Naive thymus-derived CD8-positive, alpha-beta T cell (primary cell): ENCODE measurements at places on chromosomes 16 and 17.

GRCh38 chr17:59767176-59767575 is 59.7 kb downstream of the VMP1 start:
- DNase-seq: no peak

DNA sequence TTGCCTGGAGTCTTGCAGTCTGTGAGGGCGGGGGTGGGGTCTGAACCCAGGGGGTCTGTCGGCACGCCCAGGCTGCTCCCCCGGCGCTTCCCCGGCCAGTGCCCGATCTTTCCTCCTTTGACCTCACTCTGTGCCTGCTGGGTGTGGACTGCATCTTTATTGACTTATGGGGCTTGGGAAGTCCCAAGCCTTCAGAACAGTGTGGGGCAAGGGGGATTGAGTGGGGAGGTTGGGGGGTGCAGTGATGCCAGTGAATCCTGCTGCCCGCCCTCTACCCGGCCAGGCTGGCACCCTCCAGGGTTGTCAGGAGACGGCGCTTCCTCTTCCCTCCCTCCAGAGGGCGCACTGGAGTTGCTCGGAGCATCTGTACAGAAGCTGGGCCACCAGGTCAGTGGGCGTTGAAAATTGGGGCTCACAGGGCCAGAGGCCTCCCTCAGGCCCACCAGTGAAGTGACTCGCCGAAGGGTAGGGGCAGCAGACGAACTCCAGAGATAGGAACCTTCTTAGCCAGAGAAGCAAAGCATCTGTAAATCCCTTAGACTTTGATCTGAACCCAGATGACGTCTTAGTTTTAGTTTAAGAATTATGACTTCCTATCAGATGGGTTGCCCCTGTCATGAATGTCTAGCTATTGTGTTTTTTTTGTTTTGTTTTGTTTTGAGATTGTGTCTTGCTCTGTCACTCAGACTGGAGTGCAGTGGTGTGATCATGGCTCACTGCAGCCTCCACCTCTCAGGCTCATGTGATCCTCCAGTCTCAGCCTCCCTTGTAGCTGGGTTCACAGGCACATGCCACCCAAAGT is 184.8 kb upstream of the CIBAR2 start:
- peak; percentile 54 for DNase-seq

- no peak for DNase-seq
Observed at GRCh38 chr17:30232015-30232823, 3.3 kb downstream of the SLC6A4 start.

DNA sequence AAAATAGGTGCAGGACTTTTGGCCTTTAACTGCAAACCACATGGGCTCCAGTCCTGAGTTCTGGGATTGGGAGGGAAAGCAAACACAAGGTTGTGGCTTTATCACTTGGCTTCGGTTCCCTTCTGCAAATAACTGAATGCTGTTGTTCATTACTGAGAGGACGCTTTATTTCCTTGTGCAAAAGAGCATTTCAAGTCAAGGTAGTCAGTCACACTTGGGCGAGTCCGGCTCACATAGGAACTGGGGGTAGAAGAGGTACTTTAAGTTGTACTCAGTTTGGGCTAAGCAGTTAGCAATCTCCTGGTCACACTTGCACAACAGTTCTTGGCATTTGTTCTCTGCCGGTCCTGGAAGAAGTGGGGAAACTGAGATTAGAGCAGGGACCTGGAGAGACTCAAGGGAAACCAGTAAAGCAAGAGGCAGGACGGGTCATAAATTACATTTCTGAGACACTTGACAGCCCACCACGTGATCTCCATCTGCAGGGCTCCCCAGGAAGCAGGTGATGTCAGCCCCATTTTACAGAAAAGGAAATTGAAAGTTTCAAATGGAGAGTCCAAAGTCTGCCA is 21.6 kb downstream of the PLA2G10 start:
- DNase-seq: no peak

DNA sequence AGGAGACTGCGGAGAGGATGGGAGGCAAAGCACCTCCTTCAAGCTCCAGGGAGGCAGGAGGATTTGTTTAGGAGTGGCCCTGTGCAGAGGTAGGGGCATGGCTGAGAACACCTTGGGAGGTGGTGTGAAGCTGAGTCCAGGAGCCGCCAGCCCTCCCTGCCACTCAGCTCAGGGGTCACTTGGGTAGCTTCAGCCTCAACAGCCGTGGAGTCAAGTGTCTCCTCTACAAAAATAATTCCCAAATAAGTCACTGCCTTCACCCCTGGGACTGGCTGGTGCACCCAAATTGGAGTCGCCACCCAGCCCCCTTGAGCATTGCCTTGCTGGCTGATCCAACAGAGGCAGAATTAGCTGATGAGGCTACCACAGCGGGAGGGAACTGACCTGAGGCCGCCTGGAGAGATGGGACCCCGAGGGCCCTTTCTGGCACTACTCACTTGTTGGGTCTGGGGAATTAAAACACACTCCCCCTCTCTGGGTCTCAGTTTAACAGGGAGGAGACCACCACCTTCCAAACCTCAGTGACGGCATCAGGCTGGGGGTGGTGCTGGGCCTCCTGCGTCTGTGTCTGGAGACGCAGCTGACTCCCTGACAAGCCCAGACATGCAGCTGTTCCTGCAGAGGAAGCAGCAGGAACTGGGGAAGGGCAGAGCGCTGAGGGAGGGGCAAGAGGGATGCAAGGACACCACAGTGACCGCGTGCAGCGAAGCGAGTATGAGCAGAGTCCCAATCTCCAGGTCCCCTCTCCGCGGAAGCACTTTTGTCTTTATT is 87.9 kb upstream of the TOB1 start:
- DNase-seq: no peak

GRCh38 chr17:77942112-77942988 is 16.2 kb upstream of the TNRC6C start:
- no peak for DNase-seq

GRCh38 chr17:55452139-55452790 is 30.6 kb upstream of the MMD start:
- DNase-seq: no peak

DNA sequence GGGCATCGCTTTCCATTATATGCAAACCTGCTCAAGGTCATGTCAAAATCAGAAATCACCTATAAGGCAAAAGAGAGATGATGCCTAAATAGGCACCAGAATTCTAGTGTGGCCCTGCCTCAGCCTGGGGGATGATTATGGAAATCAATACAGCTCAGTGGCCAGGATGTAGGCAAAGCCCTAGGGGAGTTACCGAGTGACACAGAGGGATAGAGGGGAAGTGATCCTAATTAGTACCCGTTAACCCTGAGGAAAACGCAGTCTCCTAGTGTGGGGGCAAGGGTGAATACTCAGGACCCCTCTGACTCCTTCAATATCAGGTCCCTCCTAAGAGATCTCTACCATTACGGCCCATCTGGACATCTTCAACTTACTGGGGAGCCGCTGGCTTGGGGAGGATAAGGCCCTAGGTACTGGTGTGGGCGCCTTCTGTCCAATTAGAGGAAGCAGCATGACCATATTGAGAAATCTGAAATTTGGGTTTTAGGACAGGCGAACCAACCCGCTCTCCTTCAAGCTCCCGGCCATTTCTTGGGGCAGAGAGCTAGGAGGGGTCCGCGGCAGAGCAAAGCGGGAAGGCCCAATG is 725 bp downstream of the NT5C3B start:
- no peak for DNase-seq

DNA sequence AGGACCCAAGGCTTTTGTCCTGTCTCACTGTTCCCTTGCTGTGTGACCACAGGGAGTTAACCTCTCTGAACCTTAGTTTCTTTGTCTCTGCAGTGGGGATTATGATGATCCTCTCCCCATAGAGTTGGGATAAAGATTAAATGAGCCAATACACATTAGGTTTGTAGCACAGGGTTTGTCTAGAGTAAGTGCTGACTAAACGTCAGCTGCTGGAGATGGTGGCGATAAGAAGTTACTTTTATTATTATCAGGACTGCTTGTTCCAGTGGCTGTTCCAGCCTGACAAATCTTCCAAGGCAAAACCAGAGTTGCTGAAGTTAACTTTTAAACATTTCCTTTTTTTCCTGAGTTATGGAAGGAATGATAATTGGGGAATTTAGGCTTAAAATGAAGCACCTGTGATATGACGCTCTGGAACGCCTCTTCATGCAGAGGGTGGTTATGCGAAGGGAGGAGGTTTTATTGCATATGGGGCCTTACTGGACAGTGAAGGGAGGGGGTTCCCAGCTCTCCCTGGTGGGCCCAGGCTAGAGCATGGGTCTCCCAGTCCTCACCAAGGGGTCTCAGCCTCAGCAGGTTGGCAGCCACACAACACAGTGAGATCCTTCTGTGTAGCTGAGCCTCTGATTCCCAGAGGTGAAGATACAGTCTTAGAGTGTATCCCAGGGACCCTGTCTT is 35.8 kb downstream of the PLCG2 start:
- DNase-seq: no peak

GRCh38 chr16:87971933-87972332 is 20.7 kb downstream of the BANP start:
- no peak for DNase-seq

DNA sequence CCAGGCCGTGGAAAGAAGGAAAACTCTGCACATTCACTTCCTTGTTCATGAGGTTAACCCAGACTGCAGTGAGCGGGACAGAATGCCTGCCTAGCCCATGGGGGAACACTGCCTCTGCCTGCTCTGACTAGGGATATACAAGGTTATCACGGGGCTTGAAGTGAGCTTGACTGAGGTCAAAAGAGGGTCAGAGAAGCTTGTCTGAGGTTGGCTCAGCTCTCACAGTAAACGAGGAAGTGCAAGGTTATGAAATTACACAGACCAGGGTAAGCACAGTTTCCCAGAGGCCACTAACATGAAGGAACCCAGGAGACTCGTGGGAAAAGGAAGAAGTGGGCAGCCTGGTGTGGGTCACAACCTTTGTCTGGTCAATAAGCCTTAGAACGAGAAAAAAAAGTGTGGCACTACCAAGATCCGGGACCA is 28.7 kb downstream of the HIC1 start:
- DNase-seq: no peak

GRCh38 chr17:75501378-75502071 is 13.8 kb downstream of the CASKIN2 start:
- DNase-seq: no peak

GRCh38 chr16:89050868-89051311 is 42.8 kb upstream of the ACSF3 start:
- no peak for DNase-seq

DNA sequence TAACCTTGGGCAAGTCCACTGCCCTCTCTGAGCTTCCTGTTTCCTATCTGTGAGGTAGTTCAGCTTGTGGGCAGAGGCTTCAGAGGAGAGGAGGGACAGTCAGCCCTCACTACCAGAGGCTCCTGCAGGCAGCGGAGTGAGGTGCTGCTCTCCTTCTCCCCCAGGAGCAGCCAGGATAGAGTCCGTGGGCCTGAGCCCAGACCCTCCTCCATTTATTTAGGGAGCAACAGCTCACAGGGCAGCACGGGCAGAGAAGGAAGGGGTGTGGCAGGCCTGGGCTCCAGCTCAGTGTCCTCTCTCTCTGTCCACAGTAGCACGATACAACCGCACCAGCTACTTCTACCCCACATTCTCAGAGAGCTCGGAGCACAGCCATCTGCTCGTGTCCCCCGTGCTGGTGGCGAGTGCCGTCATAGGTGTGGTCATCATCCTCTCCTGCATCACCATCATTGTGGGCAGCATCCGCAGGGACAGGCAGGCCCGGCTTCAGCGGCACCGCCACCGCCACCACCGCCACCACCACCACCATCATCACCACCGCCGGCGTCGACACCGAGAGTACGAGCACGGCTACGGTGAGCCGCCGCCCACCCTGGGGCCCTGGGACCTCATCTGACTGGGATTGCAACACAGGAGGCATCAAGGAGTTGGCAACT is 42.3 kb downstream of the BEAN1 start:
- DNase-seq: no peak

- no peak for DNase-seq
Observed at GRCh38 chr17:19258371-19258770, 21.2 kb downstream of the EPN2 start.

GRCh38 chr16:11835891-11836649 is 15.3 kb downstream of the RSL1D1 start:
- no peak for DNase-seq

DNA sequence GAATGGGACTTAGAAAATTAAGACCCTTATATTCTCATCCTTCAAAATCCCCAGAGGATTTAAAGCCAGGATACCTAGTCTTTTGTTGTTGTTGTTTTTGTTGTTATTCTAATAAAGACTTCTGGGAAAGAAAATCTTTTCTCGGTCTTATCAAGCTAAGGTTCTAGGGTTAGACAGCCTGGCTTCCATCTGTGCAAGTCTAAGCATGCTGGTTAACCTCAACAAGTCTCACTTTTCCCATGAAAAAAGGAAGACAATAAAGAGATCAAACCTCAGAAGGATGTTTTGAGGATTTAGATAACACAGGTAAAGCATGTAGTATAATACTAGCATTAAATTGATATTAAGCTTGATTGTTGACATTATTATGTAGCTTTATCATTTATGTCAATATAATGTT is 486.4 kb upstream of the SOX9 start:
- DNase-seq: no peak

DNA sequence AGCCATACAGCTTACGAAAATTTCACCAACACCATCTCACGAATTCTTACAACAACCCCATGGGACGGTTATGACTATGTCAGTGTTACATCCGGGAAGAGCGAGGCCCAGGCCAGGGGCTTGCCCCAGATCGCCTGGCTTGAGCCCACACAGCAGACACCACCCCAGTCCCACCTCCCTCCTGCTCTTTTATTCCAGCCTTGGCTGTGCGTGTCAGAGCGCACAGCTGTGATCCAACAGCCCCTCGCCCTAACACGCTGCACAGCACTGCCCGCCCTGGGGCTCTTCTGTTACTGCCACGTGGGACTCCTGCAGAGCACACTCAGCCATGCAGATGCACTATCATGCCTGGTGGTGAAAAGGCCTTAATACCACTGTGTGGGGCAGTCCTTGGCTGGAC is 127.9 kb downstream of the ENGASE start:
- DNase-seq: no peak

DNA sequence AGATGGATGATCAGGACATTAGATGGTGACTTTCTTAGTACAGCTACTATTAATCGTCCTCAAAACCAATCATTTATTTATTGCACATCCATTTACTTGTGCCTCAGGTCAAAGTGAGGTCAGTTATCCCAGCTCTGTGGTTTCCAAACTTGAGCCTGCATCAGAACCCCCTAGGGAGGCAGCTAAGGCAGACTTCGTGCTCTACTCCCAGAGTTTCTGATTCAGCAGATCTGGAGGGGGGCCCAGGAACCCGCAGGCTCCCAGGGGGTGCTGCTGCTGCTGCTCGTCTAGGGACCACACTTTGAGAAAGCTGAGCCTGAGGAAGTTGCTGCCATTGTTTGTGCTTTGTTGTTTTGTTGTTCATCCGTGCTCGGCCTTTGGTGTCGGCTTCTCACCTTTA is 44.0 kb upstream of the CLEC18B start:
- DNase-seq: no peak

- DNase-seq: no peak
Observed at GRCh38 chr17:37255432-37255831, 120.4 kb upstream of the C17orf78 start.

DNA sequence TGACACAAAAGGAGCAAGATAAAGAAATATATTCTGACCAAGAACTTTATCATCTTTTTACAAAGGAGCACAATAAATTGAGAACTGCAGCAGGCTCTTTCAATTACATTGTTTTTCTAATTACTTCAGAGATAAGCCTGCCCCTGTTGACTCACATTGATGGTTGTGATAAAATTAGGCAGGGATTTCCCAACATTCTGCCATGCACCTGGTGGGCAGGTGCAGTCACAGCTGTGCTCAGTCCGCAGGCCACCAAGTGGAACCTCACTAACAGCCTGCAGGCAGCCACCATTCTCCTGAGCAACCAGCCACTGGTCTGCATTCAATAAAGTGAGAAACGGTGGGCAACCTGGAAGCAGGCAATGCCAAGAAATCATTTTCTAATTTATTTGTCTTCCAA is 5.1 kb downstream of the FANCA start:
- DNase-seq: no peak
